Stimulated activated CD8-positive, alpha-beta memory T cell treated with anti-CD3 and anti-CD28 coated beads, Interleukin-7, amount 100 ng/mL, for 1 hour (primary cell): ENCODE measurements at places on chromosomes 2 and 18.

DNA sequence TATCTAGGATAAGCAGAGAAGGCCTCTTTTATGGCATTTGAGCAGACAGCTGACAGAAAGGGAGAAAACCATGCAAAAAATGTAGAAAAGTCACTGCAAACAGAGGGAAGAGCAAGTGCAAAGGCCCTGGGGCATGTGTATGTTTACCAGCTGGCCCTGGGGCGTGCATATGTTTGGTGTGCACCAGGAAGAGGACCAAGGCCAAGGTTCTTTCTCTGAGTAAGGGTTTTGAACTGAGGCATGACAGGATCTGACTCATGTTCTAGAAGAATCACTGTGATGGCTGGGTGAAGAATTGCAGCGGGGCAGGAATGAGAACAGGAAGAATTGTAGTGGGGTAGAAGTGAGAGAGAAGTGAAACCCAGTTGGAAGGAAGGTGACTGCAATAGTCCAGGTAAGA, 69.6 kb downstream of the STEAP3 start:
- DNase-seq = no peak

GRCh38 chr18:13437796-13438506, 219.4 kb downstream of the LDLRAD4 start:
- DNase-seq = no peak

GRCh38 chr18:13394801-13395200, 176.2 kb downstream of the LDLRAD4 start:
- DNase-seq = no peak

DNA sequence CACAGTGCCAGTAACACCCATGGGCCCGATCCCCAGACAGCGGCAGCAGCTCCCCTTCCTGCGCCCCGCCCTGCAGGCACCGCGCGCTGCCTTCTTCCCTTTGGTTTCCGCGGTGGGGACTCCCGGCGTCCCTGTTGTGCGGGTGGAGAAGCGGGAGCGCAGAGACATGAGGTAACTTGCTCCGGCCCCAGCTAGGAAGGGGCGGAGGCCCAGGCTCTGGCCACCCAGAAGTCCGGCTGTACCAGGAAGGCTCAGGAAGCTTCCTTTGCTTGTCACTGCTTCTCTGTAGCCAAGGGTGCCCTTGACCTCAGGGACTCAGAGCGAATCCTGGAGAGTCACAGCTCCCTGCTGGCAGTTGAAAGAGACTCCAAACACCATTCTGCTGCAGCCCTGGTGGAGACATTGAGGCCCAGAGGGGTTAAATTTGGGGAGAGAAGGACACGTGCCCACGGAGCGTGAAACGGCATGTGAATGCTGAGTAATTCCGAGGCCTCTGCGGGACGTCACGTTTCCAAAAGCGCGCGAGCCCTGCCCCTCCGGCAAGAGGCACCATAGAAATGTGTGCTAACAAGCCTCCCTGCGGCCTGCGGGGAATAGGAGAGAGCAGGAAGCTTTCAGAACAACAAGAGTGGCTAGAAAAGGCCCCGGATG, 6.7 kb upstream of the ADCY3 start:
- no peak for DNase-seq

GRCh38 chr2:134919341-134920210, 954 bp downstream of the CCNT2 start:
- no peak for DNase-seq

- no peak for DNase-seq
Observed at GRCh38 chr18:22883179-22883578, 49.9 kb upstream of the RBBP8 start.

DNA sequence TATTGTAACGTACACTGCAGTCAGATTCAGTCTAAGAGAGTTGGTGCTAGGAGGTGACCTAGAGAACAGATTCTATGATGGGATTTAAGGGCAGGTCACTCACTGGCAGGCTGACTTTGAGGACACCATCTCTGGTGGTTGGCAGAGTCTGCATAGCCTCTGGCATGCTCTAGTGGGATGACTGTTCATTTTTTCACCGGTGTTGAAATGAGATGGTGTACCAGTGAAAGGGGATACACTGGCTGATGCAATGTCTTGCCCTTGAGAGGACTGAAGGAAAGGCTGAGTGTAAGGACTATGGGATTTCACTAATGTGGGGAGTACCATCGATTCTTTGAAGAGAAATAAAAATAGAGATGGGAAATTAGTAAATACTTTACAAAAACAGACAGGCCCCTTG, 186.9 kb upstream of the PIEZO2 start:
- DNase-seq = no peak

DNA sequence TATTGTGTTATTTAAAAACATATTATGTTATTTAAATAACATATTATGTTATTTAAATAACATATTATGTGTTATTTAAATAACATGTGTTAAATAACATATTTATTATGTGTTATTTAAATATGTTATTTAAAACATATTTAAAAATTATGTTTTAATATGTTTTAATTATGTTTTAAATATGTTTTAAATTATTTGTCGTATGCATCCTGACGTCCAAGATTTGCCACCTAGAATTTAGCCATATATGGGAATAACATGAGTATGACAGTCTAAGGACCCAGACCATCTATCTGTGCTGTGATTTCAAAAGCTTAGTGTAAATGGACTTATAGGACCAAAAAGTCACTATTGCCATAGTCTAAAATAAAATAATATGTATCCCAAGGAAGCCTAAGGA, 484.3 kb upstream of the KLHL29 start:
- DNase-seq = no peak

DNA sequence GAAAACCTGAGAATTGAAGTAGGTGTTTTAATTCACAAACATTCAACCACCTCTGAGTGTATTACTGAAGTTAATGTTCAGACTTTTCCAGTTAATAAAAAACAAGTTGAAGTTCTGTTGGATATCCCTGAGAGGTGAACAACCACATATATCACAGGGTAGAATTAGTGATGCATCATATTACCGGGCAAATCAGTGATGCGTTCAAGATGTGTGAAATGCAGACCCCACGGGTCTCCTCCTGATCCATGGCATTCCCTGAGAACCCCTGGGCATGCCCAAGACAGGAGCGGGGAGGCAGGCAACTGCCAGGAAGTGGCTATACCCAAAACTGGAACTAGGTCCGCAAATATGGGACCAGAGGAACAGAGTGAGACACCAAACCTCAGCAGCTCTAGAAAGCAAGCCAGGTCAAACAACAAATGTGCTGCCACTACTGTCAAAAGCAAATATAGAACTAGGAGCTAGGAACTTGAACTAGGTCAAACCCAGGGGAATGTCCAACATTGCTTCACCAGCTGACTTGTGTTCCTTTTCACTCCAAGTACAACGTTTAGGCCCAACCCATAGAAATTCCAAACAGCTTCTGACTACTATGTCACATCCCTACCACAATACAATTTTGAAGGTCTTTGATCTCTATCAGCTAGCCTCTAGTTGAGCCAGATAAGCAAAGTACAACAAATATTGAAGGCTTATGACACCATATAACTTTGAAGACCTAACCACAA, 20.2 kb downstream of the PSTPIP2 start:
- no peak for DNase-seq

DNA sequence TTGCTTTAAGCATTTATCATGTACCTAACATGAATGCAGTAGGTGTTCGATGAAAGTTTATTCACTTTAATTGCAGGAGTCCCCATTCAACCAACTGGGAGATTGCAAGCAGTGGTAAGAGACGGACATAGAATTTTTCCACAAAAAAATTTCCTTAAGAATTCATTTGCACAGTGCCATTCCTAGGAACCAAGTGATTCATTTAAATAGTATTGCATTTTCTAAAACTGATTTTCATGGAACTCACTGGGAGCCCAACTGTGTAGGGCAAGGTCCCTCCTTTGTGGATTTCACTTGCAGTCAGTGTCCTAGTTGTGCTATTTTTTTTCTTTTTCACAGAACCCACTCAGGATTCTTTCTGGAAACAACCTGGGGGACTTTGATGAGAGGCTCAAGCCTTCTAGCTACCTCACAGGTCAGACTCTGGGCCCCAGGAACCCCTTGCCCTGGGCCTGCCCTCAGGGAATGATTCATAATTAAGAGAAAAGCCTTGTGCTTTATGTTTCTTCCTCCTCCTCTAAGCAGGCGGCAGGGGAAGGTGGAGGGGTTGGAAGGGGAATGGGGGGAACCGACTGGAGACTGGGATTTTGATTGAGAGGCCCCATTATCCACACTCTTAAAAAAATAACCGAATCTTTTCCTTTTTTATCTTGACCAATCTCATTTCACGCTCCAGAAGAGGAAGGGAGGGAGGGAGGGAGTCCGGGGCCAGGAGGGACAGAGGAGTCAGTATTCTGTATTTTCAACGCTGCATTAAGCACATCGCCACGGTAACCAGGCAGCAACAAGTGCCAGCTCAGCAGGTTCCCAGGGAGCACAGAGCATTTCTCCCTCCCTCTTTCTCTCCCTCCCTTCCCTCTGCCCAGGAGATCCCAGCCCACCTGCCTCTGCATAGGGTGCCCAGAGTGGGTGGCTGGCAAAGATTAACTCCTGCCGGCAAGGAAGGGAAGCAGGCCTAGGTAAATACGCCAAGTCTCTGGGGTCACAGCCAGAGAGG, 51.8 kb downstream of the PSD4 start:
- no peak for DNase-seq
